ENCODE measurements at places on chromosomes 1 and 21.

- no peak for DNase-seq
Measured at GRCh38 chr1:87958716-87959115, 630.0 kb downstream of the LMO4 start.

DNA sequence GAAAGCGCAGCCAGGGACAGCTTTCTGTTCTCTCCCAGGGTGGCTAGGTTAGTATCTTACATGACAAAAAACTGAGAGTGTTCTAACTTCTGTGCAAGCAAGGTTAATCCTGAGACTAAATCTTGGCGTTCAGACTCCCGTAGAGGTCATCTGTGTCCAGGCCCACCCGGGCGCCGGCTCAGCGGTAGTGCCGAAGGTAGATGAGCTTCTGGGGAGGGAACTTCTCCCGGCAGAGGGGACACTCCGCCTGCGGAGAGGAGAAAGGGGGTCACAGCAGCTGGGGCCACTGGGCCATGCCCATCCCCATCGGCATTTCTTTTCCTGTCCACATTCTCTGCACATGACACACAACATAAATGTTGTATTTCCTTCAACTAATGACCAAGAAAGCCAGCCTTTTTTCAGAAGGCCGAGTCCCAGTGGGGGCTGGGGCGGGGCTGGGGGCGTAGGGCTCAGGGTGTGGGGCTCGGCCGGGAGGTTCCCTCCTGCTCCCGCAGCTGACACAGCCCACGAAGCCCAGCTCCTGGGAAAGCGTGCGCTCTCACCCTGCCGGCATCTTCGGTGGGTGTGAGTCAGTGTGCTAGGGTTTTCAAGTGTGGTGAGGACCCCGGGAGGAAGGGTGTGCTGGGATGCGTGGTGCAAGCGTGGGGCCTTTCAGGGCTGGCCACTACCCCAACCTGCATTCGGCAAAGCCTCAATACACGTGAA, 6.6 kb downstream of the PEX10 start:
- no peak for DNase-seq

DNA sequence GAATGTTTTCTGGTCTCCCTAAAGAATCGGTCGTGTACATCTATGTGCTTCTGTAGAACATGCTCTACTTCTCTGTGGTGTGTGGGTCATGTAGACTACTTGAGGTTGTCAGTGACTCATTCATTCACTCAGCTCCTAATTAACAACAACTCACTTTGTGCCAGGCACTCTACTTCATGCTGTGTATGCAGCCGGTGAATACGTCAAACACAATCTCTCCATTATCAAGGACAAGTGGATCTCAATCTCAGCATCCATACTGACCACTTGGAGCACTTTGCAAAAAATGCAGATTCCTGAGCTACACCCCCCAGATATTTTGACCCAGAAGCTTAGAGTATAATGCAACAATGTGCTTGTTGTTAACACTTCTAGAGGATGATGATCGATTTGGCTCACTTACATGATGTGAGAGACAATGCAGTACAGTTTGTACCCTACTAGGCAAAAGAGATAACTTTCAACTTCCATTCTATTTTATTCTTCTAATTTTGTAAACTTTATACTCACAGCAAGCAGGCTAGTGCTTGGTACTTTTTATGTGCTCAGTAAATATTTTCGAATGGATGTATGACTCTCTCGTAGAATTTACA, 508.6 kb upstream of the ADAMTS5 start:
- no peak for DNase-seq

DNA sequence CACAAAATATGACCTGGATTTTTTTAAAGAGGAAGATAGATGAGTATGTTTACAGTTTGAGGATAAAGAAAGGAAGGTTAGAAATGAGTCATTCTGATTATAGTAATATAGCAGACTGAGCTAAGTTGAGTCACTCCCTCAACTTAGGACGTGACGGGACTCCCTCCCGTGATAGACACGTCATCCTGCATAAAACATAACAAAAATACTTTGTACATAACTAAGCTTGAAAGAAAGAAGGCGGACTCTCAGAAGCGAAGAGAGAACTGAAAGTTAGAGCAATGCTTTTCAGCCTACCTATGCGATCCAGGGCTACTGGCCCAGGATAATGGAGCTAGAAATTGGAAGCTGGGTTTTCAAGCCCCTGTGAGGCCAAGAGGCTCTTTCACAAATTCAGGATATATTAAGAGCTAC, 53.0 kb upstream of the DESI2 start:
- peak; percentile 89 for DNase-seq

DNA sequence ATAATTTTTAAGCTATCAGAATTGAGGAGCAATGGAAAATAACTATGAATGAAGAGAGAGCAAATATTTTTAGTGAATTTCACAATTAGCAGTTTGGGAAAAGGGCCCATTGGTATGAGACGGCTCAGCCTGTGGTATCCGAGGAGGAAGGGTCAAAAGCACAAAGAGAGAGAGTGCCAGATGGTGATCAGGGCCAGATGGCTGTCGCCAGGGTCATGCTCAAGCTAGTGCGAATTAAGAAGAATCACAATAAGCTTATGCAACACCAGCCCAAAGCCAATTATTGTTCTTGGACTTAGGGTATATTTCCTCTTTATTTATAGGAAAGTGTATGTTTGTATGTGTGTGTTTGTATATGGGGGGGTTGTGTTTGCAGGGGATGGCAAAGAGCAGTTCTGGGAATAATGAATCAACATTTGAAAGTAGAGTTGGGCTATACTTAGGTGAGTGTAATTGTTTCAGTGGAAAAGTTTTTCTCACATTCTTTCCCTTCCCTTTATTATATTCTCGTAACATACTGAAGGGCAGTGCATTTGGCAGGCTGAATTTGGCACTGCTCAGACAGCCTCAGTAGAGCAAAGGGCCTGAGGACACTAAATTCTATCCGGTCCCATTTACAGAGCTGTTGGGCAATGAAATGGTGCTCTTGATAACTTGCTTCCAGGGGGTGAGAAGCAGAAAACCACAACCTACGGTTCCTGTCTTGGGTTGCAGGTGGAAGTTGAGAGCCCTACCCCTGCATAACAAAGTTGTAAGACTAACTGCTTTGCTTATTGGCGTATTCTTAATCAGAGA, 19.5 kb upstream of the DDR2 start:
- no peak for DNase-seq

DNA sequence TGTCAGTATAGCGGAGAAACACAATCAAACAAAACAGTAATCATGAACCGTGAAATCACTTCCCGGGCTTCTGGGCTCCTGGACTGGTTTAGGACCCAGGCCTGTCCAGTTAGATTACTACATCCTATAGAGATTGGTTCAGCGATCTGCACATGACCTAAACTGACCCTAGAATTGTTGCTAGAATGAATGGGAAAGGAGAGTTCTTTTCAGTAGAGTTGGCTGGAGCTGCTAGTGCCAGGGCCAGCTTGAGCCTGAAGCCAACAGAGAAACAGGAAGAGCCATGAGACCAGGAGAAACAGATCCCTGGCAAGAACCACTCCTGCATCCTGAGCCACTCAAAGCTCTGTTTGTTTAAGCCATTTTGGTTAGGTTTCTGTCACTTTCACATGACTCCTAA, 474.3 kb upstream of the C1orf87 start:
- DNase-seq = no peak

DNA sequence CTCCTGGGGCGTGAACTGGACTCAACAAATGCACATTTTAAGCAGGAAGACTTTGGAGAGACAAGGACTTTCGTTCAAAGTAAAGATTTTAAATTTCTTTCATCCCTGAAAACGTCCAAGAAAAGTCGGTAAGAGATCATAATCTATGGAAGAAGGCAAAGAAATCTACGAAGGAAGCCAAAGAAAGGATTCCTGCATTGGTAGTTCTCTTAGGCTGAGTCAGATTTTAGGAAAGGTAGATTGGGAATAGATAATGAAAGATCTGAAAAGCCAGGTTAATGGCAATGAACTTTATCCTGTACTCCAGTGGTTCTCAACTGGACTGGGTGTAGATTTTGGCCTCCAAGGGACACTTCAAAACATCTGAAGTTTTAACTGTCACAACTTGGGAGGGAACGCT, 2.4 kb downstream of the IFT25 start:
- DNase-seq = no peak

GRCh38 chr1:3453891-3454810, at the start of gene ARHGEF16:
TSS of gene ARHGEF16 (plus strand) at chr1:3454665. CDS start at chr1:3463085, 8,420 bp downstream.
- peak; percentile 71 for DNase-seq

GRCh38 chr1:44366371-44366975, 11.4 kb upstream of the ERI3 start:
- DNase-seq = peak; percentile 47

GRCh38 chr1:246599315-246599714, 33.1 kb downstream of the CNST start:
- peak; percentile 49 for DNase-seq

DNA sequence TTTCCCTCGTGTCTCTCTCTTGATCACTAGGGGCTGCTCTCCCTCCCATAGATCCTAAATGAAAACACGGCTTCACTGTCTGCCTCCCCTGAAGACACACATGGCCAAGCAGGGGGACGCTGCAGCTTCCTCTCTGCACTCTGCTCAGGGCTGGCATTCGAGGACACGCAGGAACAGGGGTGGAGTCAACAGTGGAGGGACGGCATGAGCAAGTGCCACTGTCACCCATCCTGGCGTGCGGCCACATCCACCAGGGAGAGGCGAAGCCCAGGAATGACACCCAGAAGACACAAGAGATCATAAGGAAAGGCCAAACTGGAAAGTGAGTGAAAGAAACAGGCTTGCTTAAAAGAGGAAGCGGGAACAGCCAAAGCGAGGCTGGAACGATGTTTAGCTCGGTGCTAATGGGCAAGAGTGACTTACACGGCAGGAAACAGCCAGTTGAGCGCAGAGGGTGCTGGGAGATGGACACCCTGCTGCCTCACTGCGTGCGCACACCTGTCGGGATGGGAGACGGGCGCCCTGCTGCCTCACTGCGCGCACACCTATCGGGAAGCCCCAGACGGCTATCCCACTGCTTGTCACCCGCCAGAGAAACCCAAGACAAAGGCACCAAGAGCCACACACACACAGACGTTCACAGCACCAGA, 13.6 kb upstream of the C1QTNF12 start:
- peak; percentile 44 for DNase-seq

- no peak for DNase-seq
Measured at GRCh38 chr1:163082971-163083370, 13.8 kb downstream of the RGS4 start.

DNA sequence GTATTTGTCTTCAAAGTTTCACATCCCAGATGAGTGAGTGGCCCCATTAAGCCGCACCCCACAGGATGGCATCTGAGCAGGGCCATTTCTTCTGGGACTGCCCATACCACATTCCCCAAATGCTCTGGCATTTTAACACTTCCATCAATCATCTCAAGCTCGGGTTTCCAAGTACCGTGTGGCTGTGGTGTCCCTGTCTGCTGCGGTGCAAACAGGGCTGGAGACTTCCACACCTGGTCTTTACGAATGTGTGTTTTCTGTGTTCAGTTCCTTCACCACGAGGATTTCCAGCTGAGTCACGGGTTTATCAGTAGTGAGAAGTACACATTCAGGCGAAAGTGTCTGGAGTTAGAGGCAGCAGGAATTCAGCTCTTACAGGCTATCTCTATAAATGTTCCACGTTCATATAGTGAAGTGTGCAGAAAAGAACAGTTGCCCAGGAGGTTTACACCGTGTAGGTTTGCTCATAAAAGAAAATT, 195.2 kb downstream of the RHOU start:
- DNase-seq = no peak

DNA sequence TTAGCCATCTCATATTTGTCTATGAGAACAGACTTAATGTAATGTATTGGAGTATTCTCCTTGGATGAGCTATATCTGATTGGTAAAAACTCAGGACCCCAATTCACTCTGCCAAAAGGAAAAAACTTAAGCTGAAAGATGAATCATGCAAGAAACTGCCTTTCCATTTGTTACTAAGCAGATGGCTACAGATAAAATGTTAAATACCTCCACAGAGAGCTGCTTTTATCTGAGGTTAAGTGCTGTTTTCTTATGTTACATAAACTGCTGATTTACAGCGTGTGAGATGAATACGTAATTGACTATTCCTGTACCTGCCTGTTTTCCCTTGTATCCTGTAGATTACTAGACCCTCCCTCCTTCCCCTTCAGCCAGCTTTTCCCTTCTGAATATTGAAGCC, 49.3 kb downstream of the CLCA4 start:
- no peak for DNase-seq

- DNase-seq = no peak
Measured at GRCh38 chr1:6267686-6268322, 6.9 kb upstream of the GPR153 start.

DNA sequence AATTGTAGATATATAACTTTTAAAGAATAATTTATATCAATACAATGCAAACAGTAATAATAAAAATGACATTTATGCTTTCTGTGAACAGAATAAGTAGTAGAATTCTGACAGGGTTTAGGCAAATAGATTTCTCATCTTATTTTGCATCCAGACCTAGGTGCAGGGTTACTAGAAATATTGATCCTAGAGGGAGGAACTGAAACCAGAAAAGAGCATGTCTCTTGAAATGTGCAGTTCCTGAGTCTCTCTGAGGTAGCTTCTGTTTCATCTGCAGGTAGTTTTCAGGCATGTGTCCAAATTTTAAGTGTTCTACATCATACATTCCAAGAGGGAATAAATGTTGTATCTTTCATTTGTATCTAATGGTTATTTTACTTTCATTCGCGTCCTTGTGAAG, 631.9 kb upstream of the ADGRL4 start:
- DNase-seq = no peak

- DNase-seq = peak; percentile 22
Measured at GRCh38 chr1:214439352-214440119, 111.9 kb downstream of the PTPN14 start.

- no peak for DNase-seq
Measured at GRCh38 chr1:161421456-161421855, 53.8 kb upstream of the CFAP126 start.

DNA sequence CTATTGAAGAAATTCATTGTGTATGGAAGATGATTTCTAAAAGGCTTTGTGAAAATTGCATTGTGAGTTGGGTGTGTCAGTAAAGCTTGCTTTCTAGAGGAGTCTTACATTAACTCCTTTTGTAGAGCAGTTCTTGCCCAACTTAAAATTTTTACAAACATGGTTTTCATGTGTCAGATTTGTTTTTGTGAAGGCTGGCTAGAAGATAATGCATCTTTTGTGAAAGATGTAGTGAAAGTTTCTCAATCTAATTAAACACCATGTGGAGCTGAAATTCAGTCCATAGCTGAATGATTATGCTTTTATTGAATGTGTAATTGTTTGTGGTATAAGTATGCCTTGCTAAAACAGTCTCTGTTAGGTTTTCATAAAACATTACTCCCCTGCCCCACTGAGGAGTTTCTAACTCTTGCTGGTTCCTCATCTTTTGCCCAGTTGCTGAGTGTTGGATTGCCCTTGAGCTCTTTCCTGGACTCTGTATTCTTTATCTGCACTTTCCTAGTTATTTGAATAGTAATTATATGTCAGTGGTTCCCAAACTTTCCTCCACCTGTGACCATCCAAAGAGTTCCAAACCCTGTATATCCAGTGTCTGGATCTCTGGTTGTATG, 38.0 kb downstream of the KCTD3 start:
- DNase-seq = no peak

- DNase-seq = no peak
Measured at GRCh38 chr1:241171991-241172390, 185.0 kb downstream of the RGS7 start.

GRCh38 chr1:4978660-4979390, 324.4 kb downstream of the AJAP1 start:
- no peak for DNase-seq

Measured in suppressor macrophage (primary cell).